ENCODE measurements at places on chromosomes 7 and 10.

DNA sequence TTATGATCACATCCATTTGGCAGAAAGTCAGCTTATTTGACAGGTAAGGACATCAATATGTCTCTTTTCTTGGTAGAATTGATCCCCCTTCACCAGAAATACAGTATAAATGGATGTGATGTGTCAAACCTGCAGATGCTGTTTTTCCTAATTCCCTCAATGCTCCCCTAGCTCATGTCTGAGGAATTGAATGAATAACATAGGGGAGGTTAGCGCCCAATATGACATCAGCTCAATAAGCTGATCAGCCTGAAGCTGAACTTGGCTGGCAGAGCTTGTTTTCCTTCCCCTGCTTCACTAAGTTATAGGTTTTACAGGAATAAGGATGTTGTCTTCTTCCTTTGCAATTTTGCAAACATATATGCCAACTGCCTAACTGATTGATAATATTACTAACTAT lies 132.5 kb downstream of the REEP3 start:
- DNase-seq = no peak

- DNase-seq = no peak
Measured at GRCh38 chr10:72483471-72483870, 128.8 kb upstream of the DNAJB12 start.

DNA sequence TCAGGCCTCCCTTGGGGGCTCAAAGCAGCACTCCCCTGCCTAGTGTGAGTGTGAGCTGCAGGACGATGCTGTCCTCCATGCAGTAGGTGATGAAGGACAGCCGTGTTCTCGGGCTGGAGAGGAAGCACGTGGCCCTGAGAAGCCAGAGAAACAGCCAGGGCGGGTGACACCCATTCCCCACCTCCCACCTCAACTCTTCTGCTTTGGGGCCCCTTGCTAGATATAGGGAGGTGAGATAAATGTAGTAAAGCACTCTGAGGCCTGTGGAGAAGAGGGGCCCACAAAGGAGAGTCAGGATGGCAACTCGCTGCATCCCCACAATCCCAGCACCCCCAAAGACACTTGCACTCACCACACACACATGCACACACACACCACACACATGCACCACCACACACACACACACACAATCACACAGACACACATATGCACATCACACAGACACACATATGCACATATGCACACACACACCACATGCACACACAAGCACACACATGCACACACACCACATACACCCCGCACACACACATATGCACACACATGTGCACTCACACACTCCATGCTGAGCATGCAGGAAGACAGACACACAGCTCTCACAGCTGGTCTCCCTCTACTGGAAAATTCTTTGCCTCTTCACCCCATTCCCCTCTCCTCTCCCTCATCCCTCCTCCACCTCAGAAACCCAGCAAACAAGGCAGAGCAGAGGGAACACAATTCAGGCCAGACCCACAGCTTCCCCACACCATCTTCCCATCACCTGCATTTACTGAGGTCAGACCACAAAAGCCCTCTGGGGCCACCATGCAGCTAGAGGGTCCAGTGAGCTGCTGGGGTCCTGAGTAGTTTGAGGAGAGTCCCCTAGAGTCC lies 30.5 kb downstream of the ANXA8 start:
- no peak for DNase-seq

DNA sequence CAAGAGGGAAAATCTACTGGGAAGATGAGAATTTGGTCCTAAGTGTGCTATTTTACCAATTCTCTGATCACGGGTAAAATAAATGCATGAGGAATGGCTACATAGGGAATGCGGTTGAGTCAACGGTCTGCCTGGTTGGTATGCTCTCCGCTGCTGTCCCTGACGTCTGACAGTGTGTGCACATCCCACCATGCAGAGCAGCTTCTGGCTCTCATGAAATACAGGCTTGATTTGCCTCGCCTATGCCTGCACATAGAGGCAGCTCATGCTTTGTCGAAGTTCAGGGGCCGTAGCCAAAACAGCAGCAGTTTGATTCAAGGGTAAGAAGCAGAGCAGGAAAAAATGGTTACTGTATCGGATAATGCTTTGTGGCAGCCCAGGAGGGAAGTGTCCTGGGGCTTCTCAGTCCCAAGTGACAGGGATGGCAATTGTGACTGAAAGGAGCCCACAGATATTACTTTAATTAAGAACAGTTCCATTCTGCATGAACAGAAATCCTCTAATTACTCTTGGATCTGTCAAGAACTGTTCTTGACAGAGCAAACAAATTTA lies 268.4 kb upstream of the SLC26A5 start:
- DNase-seq = no peak

- no peak for DNase-seq
Measured at GRCh38 chr7:112010994-112011393, 195.2 kb downstream of the DOCK4 start.

DNA sequence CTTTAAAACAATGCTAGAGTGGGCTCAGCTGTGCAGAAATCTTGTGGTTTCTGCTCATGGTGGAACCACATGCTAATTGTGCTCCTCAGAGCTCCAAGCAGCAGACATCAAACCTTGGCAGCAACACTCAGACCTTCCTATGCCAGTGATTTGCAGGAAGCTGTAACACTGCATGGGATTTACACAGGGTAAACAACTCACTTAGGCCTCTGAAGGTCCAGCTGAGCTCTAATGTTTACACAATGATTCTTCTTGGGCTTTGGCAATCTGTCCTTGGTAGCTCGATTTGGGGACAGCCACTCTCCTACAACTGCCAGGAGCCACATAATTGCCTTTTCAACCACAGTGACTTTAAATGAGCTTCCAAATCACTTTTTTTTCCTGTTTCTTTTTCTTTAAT lies 97.7 kb upstream of the PDLIM1 start:
- DNase-seq = no peak

- no peak for DNase-seq
Measured at GRCh38 chr10:43083764-43084163, 6.9 kb downstream of the RET start.

DNA sequence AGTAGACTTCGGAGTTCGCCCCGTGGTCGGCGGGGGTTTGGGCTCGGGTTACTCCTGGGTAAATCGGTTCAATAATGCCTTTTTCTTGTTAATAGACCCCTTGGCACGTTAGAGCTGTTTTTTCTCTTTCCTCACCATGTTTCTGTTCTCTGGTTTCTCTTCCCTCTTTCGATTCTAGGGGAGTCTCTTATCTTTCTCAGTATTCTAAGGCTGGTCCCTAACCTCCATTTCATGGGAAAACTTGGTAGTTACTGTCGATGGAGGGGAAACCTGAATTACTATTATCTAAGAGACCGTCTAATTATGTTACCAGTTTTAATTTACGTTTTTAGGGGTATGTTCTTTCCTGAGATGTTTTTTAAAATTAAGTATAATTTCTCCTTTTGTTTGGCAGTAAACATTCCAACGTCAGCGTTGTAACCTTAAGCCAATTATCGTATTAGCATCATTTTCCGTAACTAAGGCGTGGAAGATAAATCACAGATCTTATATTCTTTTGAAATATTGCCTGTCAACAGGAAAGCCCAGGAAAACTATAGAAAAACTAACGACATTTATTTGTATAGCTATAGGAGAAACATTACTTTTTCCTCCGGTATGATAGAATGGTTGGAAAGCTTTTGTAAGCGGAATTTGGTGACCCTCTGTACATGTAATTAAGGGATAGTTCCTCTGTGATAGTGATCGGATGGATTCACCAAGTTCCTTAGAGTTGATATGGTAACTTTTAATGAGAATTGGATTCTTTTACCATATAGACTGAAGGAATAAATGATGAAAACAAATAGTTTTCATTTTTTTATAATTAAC lies 847 bp downstream of the BTAF1 start:
- no peak for DNase-seq

All from stimulated activated CD4-positive, alpha-beta T cell treated with anti-CD3 and anti-CD28 coated beads, TNF-alpha, amount 100 ng/mL, for 1 hour (primary cell).